ENCODE measurements at places on chromosomes 2 and 18.

- no peak for DNase-seq
Observed at GRCh38 chr2:234191819-234192407, 141.4 kb downstream of the SPP2 start.

DNA sequence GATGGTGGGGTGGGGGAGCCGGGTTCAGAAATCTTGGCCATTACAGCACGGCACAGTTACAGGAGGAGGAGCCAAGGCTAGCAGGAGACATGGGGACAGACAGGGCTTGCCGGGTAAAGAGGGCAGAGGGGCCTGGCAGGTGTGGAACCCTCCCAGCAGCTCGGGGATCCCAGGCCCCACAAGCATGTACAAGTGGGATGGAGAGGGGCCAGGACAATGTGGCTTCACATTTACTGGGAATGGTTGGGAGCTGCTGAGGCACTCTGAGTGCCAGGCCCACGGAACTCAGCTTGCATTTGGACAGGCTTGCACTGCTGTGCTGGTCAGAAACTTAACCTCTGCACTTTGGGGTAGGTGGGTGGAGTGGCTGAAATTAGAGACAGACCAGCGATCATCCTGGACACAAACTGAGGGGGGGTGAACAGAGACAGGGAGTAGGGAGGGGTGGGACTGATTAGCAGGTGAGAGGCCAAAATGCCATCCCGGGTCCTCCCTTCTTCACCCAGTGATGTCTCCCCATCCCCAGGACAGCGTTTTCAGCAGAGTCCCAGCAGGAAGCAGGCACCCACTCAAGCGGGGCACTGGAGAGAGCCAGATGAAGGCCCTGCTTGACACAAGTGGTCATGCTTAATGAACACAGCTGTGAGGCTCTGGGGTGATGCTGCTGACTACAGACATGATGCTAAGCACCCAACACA, 9.6 kb downstream of the PER2 start:
- DNase-seq, result no peak

GRCh38 chr2:18117592-18117991, 239.1 kb downstream of the KCNS3 start:
- DNase-seq, result no peak

GRCh38 chr18:10419420-10420103, 34.9 kb upstream of the APCDD1 start:
- no peak for DNase-seq

DNA sequence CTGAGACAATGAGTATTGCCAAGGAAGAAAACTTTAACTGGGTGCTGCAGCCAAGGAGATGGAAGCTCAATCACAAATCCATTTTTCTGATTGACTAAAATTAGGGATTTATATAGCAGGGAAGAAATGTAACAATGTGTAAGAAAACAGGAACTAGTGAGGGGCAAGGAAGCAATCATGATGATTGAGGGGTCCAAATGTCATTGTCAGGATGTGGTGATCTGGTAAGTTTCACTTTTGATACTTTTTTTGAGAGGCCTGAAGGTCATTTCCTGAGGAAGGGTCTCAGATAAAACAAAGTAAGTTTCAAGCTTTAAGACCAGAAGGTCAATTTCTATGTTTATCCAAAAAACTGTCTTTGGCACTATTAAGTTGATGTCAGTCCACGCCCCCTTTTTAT, 12.0 kb upstream of the GCC2 start:
- no peak for DNase-seq

GRCh38 chr18:38895560-38895959, 1330.0 kb upstream of the CELF4 start:
- no peak for DNase-seq

- DNase-seq, result no peak
Observed at GRCh38 chr18:7517852-7518251, 49.3 kb upstream of the PTPRM start.

DNA sequence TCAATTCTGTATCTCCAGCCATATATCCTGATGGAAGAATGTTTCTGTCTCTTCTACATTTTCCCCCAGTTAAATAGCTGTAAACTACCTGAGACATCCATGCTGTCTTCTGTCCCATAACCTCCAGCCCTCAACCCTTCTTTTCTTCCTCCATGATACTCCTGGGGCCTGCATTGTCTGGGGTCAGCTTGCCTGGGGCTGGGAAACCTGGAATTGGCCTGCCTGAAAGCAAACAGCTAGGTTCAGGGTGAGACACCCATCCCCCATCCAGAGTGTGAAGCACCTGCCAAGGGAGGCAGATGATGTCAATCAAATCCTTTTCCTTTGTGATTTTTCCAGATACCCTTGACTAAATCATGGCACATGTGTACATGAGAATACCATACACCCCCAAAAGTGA, 313.7 kb upstream of the MGAT5 start:
- no peak for DNase-seq

- DNase-seq, result no peak
Observed at GRCh38 chr2:9738535-9739496, 104.5 kb upstream of the TAF1B start.

- DNase-seq, result no peak
Observed at GRCh38 chr2:36951574-36951973, 14.8 kb downstream of the STRN start.

DNA sequence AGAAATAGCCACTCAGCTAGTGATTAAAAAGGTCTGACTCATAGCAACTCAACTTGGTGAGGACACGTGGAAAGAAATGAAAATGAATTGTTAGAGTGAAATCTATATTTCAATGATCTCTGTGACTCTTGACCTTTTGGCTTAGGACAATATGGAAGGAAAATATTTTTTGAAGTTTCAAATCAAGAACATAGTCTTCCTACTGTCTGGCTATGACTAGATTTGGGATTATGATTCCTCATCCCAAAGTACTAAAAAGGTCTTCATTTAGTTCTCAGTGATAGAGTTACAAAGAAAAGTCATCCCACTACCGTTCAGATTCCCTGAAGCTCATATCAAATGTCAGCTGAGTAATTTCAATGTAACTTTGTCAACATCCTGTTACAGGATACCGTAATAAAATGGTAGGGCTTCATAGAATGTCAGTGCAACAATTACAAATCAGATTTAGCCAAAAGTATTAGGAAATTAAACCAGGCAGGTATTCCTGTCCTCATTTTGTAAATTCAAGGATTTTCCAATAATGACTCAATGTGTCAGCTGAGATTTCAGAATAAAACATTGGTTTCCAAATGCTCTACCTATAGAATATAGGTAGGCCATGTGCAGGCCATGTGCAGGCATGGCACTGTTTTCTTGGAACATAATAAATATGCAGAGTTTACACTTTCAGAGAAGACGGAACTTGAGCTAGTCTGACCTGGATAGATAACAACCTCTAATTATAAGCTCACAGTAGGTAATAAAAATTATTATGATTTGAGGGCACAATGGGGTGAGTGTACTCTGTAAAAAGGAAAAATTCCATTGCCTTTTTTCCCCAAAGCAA, 36.0 kb downstream of the ANKRD29 start:
- DNase-seq, result no peak

DNA sequence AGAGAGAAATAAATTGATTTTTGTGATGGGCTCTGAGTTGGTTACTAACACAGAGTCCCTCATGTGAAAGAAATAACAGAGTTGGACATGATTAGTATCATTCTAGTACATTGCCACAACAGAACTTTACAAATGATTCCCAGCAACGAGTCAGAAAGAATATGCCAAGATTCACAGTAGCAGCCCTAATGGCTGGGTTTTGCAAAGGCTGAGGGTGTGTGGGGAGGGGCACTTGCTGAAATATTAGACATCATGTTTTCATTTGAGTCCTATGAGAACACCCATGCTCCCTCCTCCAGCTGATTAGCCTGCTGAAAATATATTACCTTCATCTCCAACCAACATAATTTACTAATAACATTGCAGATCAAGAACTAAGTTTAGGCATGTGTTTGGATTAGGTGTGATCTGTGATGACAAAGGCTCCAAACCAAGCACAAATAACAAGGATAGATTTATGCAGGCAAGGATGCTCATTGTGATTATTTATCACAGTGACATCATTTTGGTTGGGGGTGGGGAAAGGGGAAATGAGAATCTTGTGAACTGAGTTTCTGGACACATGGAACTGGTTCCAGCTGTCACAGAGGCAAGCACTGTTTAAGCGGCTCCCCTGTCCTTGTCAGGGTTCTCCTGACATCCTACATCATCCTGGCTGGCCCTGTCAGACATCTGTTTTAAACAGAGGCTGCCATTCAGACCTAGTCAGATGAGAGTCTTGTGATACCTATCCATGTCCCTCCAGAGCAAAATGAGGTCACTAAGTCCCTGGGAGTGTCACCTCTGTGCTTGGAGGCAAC, 205.8 kb upstream of the NCKAP5 start:
- no peak for DNase-seq

Measured in tibial artery (tissue), 4 donors.